ENCODE measurements at places on chromosomes 4 and X. TPM values are rescaled to one million over a fixed set of nuclear protein-coding genes. Genes with fewer than 3 reads are reported as not detected.

- no peak for DNase-seq
These were observed 38.1 kb downstream of the LAMTOR3 start for GRCh38 chr4:99856166-99856565.

DNA sequence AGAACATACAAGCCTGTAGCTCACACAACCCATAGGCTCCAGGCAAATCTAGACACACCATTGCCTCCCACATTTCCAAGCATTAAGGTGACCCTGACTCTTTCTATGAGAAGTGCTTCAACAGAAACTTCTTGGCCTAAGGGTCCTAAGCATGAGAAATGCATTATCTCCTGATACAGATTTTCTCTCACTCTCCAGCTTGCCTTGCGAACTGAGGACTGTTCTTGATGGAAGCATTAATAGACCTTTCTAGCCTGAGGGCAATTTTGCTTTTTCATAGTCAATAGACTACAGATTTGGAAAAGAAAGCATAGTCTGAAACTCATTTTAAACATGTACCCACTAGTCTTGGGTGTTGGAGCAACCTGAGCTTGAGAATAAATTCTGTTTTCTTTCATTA lies 1801.3 kb upstream of the PCDH7 start:
- DNase-seq: no peak

- no peak for DNase-seq
These were observed 15.4 kb upstream of the ZNF41 start for GRCh38 chrX:47498411-47498810.

The F11 gene
- polyA plus RNA-seq: 1.4 TPM

The SLC16A2 gene
- 24.2 TPM for polyA plus RNA-seq

Measured in left lung (tissue), 14 donors.